GM04503 (cell line): ENCODE measurements at places on chromosomes 6 and 20.
A peak's percentile ranks its signal among the peaks of the same experiment; 100 is the strongest.

- DNase-seq, result no peak
Observed at GRCh38 chr6:159104163-159104925, 59.6 kb upstream of the TAGAP start.

DNA sequence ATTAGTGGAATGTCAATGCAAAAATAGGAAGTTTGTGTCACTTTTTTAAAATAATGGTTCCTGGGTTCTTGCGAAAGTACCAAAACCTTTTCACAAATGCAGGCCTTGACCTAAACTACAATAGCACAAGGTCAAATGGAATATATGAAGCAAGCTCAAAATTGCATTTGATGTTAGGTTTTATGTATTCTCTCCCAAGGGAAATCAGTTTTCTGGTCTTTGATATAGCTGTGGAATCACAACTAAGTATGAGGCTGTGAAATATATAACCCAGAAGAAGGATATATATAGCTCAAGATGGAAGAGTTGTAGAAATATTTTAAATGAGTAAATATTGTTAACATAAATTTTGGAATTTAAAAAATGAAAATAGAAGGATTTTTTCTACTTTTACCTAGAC, 327.3 kb downstream of the RIMS1 start:
- no peak for DNase-seq

DNA sequence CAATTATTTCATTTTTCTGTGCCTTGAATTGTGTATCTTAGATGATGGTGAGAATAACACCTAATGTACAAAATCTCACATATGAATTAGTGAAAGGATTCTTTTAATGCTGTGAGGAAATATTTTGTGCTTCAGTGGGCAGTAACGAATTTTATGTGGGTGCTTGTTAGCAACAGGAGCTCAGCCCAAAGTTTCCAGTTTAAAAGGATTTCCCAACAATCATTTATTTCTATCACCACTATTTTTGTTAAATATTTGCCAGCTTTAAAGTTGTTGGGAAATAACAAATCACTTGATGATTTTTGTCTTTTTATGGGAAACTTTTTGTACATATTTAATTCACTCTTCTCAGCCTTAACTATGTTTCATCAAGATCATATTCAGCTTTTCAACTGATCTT, 111.8 kb downstream of the QKI start:
- no peak for DNase-seq

GRCh38 chr6:39188571-39188970, 40.7 kb downstream of the KCNK5 start:
- DNase-seq, result no peak

DNA sequence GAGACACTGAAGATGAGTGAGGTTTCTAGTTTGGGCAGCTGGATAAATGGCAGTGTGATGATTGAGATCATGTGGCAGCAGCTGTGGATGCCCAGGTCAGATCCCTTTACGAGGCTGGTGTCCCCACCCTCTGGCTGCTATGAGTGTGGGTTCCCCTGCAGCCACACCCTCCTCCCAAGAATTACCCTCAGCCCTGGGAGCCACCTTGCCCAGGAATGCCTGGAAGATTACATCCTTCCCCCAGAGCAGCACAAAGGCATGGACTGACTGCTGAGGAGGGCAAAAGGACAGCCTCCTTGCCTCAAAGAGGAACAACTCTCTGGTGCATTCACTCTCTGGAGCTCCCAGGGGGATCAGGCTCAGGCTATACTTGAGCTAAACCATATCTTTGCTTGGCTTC, 15.0 kb upstream of the PKHD1 start:
- DNase-seq, result no peak

- DNase-seq, result no peak
Observed at GRCh38 chr6:21792177-21792576, 198.6 kb downstream of the SOX4 start.

GRCh38 chr6:121959501-121959900, 440.0 kb upstream of the HSF2 start:
- DNase-seq, result no peak

DNA sequence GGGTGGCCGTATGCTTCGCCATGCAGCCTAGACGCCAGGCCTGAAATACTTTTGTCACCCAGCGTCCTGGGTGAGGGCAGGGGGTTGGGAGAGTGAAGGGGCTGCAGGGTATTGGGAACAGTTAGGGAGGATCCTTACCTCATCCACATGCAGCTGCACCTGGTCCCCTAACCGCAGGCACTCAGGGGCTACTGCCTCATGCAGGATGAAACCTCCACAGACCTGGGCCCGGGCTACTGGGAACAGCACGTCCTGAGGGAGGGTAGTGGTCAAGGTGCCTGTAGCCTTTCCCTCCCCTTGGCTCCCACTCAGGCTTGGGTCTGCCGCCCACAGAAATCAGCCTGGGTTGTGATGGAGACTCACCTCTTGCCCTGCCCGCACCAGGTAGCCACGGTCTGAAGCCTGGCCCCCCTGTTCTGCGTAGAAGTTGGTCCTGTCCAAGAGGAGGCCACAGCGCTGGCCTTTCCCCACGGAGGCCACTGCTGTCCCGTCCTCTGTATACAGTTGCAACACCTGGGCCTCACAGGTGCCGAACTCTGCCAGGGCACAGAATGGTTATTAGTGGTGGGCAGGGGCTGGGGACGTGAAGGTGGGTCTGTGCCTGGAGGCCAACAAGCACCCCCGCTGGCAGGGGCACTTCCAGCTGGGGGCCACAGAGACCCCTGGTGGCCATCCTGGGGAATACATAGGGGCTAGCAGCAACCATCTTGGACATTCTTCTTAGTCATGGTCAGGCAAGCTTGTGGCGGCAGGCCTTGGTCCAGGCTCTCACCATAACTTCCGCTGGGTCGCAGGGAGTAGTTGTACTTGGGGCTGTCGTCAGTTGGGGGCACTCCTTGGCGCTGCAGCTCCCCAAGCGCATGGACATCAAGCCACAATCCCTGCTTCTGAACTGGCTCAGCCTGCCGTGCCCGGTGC, 8.6 kb downstream of the AARS2 start:
- no peak for DNase-seq

- no peak for DNase-seq
Observed at GRCh38 chr6:53322188-53323029, 26.3 kb downstream of the ELOVL5 start.

- DNase-seq, result no peak
Observed at GRCh38 chr6:111265842-111266241, 178.5 kb downstream of the SLC16A10 start.

- DNase-seq, result no peak
Observed at GRCh38 chr6:161832622-161833021, 558.8 kb upstream of the AGPAT4 start.

DNA sequence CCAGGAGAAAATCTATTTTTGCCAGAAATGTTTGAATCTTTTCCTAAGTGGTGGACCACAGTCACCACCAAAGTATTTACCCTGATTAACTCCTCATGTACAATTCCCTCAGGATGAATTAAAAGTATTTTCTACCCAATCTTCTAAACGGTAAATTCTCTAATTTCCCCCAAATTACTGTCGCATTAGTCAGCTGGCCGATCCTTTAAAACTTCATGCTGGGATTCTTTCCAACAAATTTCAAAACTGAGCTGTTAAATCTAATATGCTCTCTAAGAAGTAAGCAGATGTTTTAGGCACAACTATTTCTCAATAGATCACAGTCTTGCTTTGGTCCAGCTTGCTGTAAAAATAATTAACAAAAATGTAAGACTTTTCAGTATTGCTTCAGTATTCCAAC, 447.2 kb downstream of the FRK start:
- peak; percentile 99 for DNase-seq

DNA sequence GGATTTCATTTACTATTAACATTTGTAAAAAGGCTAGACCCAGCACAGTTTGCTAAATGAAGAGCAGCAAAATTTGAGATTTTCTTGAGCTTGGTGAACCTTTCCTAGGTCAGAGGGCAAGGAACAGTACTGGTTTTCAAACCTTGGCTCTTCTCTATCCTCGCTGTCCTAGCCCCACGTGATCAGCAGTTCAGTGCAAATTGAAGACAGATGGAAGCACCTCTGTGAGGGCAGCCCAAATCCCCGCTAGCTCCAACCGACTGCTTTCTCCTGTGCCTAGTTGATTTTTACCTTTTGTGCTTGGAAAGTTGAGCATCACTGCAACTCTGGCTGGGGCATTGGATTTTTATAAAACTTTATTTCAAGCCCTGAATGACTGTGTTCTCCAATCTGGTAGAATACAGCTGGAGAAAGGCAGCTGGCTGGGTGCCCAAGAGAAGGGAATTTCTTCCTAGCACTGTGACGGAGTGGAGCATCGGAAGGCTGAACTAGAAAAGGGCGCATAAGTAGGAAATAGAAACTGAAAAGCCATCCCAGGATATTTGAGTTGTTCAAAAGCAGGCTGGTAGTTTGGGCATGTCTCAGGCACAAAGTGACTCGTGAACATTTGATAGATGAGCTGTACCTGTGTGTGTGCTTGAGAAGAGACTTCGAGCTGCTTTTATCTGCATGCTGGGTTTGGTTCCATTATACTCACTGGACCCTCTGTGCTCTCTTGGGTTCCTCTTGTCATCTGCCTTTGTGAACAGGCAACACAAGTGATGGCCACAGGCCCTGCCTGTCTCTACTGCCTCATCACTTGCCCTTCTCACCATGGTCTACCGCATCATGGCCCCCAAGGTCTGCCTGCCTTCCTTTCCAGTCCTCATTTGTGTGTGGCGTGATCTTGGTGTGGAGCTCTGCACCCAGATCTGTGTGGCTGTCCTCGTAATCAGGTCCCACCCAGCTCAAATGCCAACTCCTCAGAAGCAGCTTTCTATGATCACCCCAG, 2.3 kb downstream of the RNF114 start:
- no peak for DNase-seq

DNA sequence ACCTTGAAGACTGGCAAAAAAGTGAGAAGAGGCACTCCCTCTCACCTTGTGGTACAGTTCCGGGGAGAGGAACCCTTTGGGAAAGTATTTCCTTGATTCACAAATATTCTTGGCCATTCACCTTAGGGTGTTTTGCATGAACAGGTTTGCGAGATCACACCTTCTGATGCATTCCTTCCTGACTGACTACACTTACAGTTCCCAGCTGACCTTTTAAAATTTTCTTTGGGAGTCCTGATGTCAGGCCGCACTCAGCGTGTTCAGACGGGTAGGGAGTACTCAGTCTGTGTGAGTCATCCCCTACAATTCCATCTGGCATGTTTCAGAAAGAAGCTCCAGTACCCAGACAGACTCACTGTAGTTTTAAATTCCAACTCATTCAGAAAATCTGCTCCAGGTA, 1.7 kb downstream of the ADGRF4 start:
- no peak for DNase-seq

GRCh38 chr6:81331526-81331925, 421.0 kb downstream of the TENT5A start:
- DNase-seq, result peak; percentile 82

- no peak for DNase-seq
Observed at GRCh38 chr6:22133357-22133756, 163.5 kb downstream of the PRL start.

DNA sequence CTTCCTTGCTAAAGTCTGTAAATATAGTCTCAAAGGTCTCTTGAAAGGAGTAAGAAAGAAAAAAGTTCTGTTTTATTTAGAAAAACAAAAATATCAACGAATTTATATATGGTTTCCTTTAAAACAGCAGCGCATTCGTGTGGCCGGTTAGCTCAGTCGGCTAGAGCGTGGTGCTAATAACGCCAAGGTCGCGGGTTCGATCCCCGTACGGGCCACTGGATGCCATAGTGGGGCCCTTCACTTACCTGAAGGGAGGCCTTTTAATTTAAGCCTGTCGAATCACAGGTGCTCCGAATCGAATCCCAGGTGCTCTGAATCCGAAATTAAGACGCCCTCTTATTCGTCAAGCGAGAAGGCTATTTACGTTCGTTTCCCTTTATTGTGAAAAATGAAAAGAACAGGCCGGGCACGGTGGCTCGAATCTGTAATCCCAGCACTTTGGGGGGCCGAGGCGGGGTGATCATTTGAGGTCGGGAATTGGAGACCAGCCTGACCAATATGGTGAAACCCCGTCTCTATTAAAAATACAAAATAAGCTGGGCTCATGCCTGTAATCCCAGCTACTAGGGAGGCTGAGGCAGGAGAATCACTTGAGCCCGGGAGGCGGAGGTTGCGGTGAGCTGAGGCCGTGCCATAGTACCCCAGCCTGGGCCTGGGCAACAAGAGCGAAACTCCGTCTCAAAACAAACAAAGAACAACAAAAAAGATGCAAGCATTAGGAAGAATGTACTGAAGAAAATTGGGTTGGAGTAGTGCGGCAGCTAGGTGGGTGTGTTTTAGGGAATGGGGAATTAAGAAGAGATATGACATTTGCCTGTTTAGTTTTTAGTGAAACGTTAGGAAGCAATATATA, 195.8 kb upstream of the ZNF184 start:
- no peak for DNase-seq

GRCh38 chr6:104268389-104268788, 591.3 kb downstream of the HACE1 start:
- no peak for DNase-seq

- no peak for DNase-seq
Observed at GRCh38 chr20:50774515-50774914, 20.3 kb upstream of the BCAS4 start.

DNA sequence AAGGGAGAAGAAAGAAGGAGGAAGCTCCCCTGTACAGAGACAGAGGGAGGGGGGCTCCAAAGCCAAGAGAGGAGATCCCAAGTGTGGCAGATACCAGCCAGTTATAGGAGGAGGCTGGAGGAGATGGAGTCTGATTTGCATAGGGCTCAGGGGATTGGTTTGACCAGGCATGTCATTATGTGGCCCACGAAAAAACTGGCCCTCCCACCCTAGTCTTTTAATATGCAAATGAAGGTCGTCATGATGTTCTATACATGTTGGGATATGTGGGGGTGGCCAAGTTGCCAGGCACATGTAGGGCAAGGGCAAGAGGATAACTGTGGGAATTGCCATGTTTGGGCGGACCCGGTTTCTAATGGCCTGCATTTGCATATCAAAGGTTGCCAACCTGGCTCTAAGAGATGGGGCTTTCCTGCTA, 17.6 kb upstream of the ZFP64 start:
- no peak for DNase-seq

DNA sequence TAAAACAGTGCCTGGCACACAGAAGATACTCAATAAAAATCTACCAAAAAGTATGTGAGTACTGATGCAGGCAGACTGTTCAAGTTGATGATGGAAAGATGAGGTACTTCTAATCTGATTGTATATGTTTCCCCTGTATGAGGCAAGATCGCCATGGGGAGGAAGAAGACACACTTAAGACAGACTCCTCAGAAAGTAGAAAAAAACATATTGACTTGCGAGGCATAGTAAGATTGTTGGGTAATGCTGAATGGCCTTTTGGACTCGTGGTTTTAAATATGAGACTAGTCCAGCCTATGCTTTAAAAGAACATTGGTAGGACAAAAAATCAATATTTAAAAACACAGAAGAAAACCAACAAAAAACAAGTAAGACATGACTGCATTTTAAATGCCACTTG, 72.6 kb downstream of the SHPRH start:
- DNase-seq, result no peak

DNA sequence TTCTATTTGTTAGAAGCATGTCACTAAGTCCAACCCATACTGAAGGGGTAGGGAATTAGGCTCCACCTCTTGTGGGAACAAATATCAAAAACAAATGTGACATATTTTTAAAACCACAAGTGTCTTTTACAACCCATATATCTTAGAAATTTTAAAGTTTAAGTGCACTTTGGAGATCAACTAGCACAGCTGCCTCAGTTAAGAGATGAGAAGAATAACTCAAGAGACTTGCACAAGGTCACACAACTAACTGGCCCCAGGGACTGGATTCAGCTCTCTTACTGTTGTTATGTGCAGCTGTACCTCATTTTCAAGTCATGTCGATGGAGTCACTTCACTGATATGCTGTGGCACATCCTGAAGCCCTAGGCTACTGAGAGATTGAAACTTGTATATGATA, 102.9 kb upstream of the BMP2 start:
- DNase-seq, result no peak

GRCh38 chr6:151391471-151392413, at the start of gene ZBTB2:
Gene ZBTB2, minus strand, starts transcription at chr6:151391559. Its CDS starts 17,922 bp downstream, at chr6:151373637.
- DNase-seq, result no peak
